ENCODE measurements at places on chromosomes 3 and 15.

- DNase-seq, result peak; percentile 97
Observed at GRCh38 chr15:93028632-93029213, 60.3 kb downstream of the RGMA start.

DNA sequence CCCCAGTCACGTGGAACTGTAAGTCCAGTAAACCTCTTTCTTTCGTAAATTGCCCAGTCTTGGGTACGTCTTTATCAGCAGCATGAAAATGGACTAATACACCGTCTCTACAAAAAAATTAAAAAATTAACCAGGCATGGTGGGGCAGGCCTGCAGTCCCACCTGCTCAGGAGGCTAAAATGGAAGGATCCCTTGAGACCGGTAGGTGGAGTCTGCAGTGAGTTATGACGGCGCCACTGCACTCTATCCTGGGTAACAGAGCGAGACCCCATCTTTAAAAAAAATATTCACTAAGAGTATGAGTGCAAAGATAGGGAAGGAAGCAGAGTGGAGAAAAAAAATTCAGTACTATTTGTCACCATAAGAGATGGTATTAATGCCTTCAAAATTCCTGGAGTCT, 25.6 kb downstream of the SEC11A start:
- no peak for DNase-seq

GRCh38 chr15:56252386-56252785, 8.7 kb upstream of the RFX7 start:
- DNase-seq, result no peak

DNA sequence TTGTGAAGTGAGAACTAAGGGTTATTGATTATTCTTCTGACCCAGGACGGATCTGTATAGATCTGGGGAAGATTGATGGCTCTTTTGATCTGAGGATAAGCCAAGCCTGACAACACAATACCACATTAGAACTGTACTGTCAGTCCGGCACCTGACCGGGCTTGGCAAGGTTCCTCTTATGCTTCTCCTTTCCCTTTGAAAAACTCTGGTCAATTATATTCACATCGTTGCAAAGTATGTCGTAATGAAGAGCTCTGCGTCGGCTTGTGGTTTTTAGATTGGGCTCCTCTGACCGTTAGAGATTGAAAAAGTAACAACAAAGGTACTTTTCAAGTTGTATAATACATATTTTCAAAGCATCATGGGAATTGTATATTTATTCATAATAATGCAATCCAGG, 389.8 kb downstream of the NR2F2 start:
- DNase-seq, result peak; percentile 45

DNA sequence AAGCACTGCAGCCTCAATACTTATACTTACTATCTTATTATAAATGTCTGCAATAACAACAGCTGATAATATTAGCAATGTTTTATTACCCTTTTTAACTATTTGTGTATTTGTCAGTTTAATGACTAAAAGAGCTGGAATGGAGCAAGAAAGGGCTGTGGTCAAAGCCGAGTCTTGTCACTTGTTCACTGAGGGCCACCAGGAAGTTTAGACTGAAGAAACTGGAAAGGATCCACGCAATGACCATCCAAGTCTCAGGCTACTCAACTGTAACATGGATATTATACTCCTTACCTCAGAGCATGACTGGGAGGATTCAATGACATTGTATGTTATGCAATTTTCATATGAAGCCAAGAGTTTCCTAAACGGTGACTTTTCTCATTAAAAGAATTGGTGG, 90.4 kb downstream of the TJP1 start:
- no peak for DNase-seq

GRCh38 chr3:193008654-193009053, 91.0 kb upstream of the MB21D2 start:
- no peak for DNase-seq

- peak; percentile 12 for DNase-seq
Observed at GRCh38 chr15:89912674-89913396, at the start of gene ARPIN. ARPIN (minus strand) TSS chr15:89912952; CDS start chr15:89912835, 117 bp downstream.

GRCh38 chr3:142795332-142795731, 71.5 kb downstream of the TRPC1 start:
- DNase-seq, result no peak

DNA sequence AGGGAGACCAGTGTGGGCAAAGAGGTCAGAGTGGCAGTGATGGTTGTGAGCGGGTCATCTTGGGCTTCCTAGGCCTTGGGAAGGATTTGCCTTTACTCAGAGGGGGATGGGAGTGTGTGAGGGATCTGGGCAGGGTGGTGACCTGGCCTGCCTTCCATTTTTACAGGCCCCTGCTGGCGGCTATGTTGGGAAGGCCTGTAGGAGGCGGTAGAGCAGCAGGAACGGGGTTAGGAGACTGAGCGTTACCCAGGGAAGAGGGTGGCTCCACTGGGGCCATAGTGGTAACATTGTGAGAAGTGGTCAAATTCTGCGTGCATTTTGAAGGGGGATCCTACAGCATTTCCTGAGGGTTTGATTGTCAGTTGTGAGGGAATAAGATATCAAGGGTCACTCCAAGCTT, 307.3 kb upstream of the CTDSPL start:
- no peak for DNase-seq

- DNase-seq, result no peak
Observed at GRCh38 chr15:100648951-100649350, 46.6 kb downstream of the ASB7 start.

DNA sequence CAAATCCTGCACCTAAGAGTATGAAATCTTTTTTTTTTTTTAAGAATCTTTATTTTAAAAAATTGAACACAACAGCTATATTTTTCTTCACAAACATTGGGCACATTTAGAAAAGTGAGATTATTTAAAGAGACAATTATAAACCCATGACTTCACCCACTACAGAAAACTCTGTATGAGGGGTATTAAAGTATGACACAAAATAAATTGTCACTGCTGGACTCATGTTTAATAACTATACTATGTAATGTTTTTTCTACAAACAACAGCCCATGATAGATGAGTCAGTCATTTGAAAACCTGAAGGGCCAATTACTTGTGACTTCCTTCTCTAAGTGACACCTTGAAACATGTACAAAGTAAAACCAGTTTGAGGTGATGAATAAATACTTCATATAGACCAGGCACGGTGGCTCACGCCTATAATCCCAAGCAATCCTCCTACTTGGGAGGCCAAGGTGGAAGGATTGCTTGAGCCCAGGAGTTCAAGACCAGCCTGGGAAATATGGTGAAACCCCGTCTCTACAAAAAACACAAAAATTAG, 36.0 kb downstream of the AQR start:
- DNase-seq, result no peak

DNA sequence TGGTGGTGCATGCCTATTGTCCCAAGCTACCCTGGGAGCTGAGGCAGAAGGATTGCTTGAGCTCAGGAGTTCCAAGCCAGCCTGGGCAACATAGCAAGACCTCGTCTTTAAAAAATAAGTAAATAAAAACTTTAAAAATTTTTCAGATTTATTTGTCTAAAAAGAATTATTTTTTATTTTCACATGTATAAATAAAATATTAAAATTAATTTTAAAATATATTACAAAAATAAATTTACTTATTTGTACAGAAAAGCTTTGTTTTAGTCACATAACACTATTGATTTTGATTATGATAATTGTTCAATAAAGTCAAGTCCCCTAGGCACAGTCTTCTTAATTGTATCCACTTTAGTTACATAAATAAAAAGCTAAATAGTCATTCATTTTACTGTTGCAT, 85.2 kb downstream of the FILIP1L start:
- no peak for DNase-seq

DNA sequence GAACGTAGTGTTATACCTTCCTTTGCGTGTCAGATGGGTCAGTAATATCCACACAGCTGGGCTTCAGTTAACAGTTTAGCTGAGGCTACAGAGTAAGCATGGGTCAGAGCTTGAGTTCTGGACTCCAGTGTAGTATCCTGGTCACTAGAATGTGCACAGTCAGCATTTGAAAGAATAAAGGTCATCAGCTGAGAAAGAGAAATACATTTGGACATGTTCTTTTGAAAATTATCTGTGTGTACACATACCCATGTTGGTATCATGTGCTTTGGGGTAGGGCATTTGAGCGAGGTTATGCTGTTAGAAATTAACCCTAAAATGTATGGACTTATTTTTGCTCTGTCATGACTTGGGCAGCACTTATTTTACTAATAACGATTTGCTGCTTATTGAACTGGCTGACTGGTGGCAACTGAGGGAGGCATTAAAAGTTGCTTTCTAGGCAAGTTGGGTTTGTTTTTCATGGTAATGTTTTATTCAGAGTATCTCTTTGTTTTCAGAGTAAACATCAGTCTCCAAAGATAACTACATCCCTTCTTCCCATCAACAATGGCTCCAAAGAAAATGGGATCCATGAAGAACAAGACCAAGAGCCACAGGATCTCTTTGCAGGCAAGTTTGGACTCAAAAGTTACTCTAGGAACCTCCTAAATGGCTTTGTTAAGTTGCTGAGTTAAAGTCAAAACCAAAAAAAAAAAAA, 16.4 kb downstream of the SNX1 start:
- peak; percentile 23 for DNase-seq

- DNase-seq, result peak; percentile 22
Observed at GRCh38 chr15:99014803-99015697, 7.5 kb upstream of the PGPEP1L start.
